ENCODE measurements at places on chromosomes 2 and 18.

- DNase-seq: no peak
These were observed 89.3 kb downstream of the ARMC9 start for GRCh38 chr2:231287696-231288095.

GRCh38 chr2:181992776-181993175 lies 7.1 kb downstream of the PPP1R1C start:
- peak; percentile 55 for DNase-seq

GRCh38 chr2:153963256-153963655 lies 91.5 kb downstream of the GALNT13 start:
- no peak for DNase-seq

DNA sequence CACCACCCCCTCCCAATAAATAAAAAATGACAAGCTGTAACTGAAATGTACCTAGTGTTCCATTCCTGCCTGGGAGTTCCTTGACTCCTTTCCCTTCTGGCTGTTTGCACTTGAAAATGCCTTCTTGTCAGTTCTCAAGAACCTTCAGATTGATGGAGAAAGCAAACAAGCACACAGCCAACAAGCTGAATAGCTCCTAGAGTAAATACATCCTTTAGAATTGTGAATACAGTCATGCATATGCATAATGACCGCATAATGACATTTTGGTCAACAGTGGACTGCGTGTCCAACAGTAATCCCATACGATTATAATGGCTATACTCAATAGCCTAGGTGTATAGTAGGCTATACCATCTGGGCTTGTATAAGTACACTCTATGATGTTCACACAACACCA lies 97.0 kb downstream of the LYPD6 start:
- no peak for DNase-seq

GRCh38 chr2:160489111-160489510 lies 4.5 kb downstream of the RBMS1 start:
- DNase-seq: no peak

GRCh38 chr2:108933691-108934117 lies 55.3 kb downstream of the EDAR start:
- no peak for DNase-seq

DNA sequence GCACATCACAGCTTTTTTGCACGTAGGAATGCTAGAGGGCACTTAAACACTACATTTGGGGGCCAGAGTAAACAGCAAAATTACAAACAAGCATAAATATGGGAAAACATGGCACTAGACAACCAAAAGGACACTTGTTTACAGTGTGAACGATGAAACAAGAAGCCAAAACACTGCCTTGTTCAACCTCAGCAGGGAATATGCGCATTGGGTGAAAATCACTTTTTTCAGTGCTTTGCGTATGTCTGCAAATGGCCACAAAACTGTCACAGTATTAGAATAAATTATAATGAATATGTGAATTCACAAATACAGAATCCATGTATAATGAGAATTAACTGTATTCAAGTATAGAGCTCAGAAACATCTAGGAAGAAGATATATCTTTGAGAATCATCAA lies 1064.0 kb upstream of the GYPC start:
- no peak for DNase-seq

DNA sequence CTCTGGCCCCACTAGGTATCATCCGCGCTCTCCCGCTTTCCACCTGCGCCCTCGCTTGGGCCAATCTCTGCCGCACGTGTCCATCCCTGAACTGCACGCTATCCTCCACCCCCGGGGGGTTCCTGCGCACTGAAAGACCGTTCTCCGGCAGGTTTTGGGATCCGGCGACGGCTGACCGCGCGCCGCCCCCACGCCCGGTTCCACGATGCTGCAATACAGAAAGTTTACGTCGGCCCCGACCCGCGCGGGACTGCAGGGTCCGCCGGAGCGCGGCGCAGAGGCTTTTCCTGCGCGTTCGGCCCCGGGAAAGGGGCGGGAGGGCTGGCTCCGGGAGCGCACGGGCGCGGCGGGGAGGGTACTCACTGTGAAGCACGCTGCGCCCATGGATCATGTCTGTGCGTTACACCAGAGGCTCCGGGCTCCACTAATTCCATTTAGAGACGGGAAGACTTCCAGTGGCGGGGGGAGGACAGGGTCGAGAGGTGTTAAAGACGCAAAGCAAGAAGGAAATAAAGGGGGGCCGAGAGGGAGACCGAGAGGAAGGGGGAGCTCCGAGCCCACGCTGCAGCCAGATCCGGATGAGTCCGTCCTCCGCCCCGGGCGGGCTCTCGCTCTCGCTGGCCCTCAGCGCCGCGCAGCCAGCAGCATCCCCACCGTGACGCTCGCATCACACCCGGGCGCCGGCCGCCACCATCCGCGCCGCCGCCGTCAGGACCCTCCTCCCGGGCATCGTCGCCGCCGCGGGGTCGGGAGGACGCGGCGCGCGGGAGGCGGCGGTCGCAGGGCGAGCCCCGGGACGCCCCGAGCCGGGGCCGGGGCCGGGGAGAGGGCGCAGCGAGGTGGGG lies 664 bp downstream of the NETO1 start:
- DNase-seq: peak; percentile 25

DNA sequence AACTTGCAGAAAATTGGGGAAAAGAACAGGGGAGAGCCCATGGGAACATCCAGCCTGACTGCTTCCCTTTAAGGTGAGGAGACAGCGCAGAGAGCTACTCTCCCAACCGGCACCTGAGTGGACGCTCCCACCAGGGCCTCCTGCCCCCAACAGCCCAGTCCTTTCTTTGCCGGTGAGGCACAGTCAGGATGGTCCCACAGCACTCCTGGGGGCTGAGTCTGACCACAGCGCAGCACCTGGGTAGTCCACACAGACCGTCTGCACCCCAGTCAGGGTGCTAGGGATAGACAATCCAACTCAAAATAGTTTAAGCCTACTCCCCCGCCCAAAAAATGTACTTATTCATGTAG lies 74.5 kb downstream of the MEX3C start:
- DNase-seq: no peak

GRCh38 chr2:47012189-47012588 lies 96.6 kb upstream of the MCFD2 start:
- DNase-seq: no peak

DNA sequence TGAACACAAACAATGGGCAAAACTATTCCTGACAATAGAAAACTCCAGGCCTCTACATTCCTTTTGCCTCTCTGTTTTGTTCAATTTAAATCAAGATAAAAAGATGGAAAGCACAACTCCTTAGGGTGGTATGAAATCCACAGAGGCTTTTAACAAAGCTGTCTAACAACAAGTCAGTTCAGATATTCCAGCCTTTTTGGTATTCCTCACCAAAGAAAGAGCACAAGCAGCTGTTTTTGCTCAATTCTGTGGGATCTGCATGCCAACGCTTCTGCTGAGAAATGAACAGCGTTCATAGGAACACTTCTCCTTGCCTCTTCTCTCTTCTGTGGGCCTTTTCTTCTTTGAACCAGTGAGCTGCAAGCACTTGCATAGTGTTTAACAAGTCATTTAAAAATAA lies 411.6 kb upstream of the TCF4 start:
- DNase-seq: no peak

- DNase-seq: no peak
These were observed 465.5 kb upstream of the ID2 start for GRCh38 chr2:8216397-8216796.

GRCh38 chr2:136113209-136113971 lies 4.6 kb downstream of the CXCR4 start:
- DNase-seq: no peak

GRCh38 chr18:74082742-74083556 lies 64.7 kb downstream of the FBXO15 start:
- no peak for DNase-seq

- no peak for DNase-seq
These were observed 30.3 kb downstream of the NCL start for GRCh38 chr2:231433990-231434389.

DNA sequence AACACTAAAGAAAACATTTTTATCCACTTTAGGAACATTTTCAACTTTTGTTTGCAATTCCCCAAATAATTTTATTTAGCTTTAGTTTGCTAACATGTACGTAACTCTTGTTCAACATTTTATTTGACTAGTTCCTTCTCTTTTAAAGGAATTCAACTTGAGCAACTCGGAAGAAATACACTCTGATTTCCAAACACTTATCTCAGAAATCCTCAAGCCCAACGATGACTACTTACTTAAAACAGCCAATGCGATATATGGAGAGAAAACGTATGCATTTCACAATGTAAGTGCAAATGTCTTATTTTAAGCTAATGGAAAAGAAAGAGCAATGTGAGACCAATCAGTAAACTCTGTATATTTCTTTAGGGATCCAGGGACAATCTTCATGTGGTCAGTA lies 10.1 kb downstream of the SERPINB10 start:
- DNase-seq: no peak

DNA sequence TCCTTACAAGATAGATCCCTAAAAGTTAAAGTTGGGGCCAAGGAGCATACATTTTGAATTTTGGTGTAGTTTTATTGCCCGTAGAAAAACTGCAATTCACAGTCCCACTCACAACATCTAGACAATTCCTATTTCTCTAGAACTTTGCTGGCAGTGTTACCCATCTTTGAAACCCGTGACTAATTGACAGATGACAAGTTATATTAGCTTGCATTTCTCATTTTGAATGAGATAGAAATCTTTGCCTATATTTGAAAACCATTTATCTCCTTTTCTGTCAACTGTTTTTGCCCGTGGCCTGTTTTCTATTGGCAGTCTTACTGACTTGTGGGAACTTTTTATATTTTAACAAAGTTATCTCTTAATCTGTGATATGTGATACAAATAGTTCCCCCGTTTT lies 50.0 kb downstream of the OXER1 start:
- no peak for DNase-seq

GRCh38 chr2:64727843-64728463 lies 74.2 kb upstream of the SERTAD2 start:
- no peak for DNase-seq

GRCh38 chr18:59087391-59087790 lies 52.3 kb upstream of the SEC11C start:
- DNase-seq: no peak

GRCh38 chr2:15313657-15314056 lies 247.5 kb downstream of the NBAS start:
- DNase-seq: peak; percentile 43

- DNase-seq: no peak
These were observed 40.3 kb upstream of the YPEL5 start for GRCh38 chr2:30106543-30106942.

DNA sequence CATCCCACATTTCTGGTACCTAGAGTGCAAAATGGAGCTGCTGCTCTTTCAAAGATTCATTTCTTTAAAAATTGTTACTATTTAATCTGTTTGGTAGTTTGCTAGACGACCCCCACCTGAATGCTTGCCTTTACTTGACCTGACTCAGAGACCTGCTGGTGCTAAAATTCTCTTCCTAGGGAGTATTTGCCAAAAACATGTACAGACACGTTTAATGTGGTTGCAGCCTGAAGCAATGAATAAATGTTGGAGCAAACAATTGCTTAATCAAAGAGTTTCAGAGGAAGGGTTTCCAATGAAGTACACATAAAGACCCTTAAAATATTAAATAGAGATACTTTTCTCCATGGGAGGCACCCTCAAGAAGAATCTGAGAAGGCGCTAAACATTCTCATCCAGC lies 734.4 kb downstream of the CBLN2 start:
- no peak for DNase-seq

GRCh38 chr2:105437708-105438103 lies 38.9 kb upstream of the FHL2 start:
- no peak for DNase-seq
